ENCODE measurements at places on chromosomes 11 and 22. TPM values are rescaled to one million over a fixed set of nuclear protein-coding genes. Genes with fewer than 3 reads are reported as not detected.
A peak's percentile ranks its signal among the peaks of the same experiment; 100 is the strongest.

The ALG8 gene
- 28.9 TPM for total RNA-seq

GRCh38 chr11:88603091-88603867 lies 265.7 kb upstream of the CTSC start:
- no peak for DNase-seq

DNA sequence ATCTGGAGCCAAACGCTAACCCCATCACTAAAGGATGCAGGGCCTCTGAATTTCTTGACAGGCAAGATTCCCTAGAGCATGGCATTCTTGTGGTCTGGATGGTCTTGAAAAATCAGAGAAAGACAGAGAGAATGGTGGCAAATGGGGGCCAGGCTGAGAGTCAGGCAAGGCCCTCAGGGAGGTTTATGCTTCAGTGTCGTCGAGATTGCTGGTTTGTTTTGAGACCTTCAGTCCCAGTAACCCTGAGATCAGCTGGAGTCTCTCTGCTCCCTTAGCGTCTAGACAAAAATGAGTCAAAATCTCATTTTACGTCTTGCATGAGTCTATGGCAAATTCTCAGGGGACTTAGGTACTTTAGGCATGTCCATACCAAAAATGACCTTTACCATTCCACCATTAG lies 539.3 kb downstream of the SOX6 start:
- DNase-seq = no peak

DNA sequence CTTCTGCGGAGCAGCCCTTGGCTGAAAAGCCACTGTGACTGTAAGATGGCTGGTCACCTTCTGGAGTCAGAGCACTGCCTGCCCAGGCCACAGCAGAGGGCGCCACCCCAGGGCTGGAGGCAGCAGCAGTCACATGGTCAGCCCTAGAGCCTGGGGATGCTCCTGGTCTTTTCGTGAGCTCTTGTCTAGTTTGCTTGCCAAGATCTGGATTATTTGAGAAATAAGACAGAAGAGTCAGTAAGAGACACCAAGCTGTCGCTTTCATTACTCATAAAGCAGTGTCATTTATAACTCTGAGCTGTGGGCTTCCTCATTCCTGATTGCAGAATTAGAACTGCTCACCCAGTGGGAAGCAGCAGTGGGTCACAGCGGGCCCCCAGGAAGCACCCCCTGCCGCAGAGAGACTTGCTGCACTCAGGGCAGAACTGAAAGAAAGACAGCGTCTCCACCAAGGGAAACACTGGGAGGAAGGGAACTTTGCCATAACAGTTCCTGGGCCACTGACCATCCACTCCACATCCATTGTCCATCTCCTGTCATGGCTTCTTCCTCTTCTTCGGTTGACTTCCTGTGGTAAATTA lies 56.7 kb downstream of the PPP6R2 start:
- DNase-seq = peak; percentile 41
